ENCODE measurements at places on chromosomes 11 and 22.

GRCh38 chr11:73838443-73839122, 38.1 kb downstream of the COA4 start:
- DNase-seq: no peak

GRCh38 chr11:133065847-133066485, 466.3 kb downstream of the OPCML start:
- no peak for DNase-seq

DNA sequence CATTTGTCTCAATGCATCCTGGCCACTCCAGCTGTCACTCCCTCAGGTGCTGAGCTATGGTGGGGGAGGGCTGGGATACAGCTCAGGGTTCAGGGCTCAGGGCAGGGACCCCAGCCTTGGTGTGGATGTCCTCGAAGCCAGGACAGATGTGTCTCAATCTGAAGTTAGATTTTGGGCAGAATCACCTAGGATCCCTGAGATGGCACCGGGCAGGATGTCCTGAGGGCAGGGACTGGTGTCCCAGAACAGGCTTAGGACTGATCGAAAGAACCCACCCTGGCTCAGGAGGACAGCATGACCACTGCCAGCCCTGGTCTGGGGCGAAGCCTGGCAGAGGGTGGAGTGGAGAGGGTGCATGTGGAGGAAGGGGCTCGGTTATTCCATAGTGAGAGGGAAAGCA, 96.8 kb upstream of the THY1 start:
- no peak for DNase-seq

GRCh38 chr22:38271927-38272372, 860 bp downstream of the TMEM184B start:
- DNase-seq: no peak

DNA sequence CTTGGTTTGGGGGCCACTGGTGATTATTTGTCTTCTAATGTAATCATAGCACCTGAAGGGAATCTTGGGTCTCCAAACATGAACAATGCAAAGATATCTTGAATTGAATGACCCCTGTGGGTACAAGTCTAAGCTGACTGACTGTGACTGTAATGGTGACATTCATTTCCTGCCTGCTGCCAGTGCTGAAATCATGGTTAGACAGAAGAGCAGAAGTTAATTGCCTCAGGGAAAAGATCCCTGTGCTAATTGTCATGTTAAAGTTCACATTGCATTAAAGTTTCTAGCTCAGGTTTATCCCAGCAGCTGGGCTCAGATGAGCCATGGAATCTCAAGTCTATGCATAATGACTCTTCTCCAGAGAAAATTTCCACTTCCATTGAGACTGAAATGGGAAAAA, 772.0 kb downstream of the ETS1 start:
- no peak for DNase-seq

DNA sequence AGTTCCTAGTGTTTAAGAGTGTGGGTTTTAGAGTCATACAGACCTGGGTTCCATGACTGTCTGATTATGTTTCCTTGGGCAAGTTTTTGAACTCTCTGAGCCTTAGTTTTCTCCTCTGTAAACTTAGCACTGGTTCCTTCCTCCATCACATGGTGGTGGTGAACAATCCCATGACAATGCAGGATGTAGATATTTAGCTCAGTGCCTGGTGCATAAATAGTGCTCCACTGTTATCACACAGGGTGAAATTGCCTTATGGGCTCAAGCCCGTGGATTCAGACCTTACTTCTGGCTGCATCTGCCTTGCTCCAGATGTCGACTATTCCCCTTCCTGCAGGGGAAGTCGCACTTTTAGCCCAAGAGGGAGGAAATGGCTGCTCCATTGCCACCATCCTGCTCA, 62.7 kb downstream of the LDLRAD3 start:
- DNase-seq: no peak

GRCh38 chr11:115421352-115421991, 82.7 kb downstream of the CADM1 start:
- no peak for DNase-seq

DNA sequence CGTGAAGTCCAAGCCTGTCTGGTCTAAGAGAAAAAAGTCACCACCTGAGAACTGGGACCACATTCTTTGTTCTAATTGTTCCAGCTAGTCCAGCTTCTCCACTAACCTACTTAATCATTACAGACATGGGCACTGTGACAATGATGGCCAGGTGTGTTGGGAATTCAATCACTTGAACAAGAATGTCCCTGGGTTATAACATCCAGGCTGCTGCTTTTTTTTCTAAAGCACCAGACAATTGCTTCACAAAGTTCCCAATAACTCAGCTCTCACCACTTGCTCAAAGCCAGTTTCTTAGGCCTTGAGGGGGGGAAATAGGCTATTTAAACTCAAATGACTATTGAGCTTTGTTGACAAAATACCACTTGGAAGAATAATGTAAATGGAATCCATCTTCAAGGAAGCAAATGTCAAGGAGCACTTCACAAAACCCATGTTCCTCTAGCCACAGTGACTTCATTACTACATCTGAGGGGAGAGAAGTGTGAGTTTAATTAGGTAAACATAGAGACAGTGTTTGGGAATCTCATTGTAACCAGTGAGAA, 80.3 kb downstream of the ME3 start:
- DNase-seq: no peak

DNA sequence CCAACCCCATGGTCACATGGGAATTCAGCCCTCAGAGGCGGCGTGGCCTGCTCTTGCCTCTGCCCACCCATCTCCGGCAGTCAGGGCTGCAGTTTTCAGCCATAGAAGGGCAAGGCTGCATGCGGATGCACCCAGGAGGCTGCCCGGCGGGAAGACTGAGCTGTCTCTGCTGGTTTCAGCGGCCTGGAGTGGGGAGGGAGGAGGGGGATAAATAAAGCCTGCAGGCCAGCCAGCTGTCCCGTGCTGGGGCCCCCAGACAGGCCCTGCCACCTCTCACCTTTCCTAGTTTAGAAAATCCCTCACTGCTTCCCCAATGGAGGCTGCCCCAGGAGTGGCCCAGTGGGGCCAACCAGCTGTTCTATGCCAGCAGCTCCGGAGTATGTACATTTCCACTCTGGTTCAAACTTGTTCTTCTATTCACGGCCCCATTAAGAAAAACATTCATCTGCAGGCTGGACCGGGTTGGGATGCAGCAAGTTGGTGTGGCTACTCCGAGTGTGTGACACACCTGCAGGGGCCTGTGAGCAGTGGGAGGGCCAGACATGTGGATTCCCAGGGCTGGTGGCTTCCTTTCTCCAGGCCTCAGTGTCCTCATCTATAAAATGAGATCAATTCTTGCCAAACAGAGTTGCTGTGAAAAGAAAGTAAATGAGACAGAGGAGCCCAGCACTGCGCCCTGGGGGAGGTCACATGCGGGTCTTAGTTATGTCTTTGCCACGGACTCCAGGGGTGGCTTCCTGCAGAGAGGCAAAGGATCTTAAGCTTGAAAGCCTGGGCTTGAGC, 5.0 kb downstream of the MICALL1 start:
- DNase-seq: no peak
